ENCODE measurements at places on chromosomes 4 and X.
A peak's percentile ranks its signal among the peaks of the same experiment; 100 is the strongest.

DNA sequence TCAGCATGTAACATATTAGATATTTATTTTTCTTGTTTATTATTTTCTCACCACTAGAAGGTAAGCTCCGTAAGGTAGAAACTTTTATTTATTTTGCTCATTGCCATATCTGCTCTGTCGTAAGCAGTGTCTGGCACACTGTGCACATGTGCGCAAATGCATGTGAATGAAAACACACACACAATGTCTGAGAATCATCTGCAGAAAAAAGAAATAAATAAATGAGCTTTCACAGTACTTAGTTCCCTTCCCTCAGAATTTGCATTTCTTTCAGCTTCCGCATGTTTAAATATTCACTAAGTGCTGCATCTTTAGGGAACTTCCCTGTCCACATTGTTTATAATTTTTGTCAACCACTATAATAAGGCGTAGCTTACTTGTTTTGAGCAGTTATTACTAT, 963.0 kb upstream of the PABPC4L start:
- DNase-seq = no peak

- no peak for DNase-seq
Measured at GRCh38 chr4:17068392-17068791, 169.9 kb upstream of the LDB2 start.

GRCh38 chr4:174856926-174857800, 28.1 kb upstream of the GLRA3 start:
- no peak for DNase-seq

DNA sequence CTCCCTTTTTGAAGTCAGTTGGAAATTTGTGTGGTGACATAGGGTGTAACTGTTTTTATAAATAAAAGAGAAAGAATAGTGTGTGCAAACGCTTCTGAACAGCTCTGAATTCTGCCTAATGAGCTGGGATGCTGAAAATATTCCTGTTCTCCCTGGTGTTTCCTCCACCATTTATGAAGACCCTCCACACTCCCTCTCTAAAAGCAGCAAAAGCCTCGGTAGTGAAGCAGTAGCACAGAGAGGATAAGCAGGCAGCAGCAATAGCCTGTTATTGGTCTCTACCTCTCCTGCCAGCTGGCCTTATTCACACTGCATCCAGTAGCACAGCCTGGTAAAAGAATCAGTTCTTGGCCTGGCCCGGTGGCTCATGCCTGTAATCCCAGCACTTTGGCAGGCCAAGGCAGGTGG, 406.1 kb downstream of the IQCM start:
- DNase-seq = no peak

DNA sequence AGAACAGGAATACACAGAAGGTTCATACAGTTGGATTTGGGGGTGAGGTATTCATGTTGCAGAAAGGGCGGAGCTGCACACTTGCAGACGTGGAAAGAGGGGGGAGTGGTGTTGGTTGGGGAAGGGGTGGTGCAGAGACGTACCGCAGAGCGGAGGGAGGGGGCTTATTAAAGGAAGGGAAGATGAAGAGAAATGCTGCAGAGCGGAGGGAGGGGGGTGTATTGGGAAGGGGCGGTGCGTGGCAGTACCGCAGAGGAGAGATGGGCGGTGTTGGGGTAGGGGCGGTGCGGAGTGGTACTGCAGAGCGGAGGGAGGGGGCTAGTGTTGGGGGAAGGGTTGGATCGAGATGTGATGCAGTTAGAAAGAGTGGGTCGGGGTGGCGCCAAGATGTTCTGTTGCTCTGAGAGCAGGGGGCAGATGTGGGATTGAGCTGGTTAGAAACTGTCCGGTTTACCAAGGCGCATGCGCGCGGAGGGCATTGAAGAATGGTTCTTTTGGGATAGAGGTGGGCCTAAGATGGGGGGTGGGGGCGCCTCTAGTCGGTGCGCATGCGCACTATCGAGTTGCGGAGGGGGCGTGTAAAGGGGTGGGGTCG, 900 bp downstream of the TRO start:
- peak; percentile 59 for DNase-seq
